NCI-H748 treated with DMSO at 0.1 percent for 48 hours (cell line): ENCODE measurements at places on chromosomes 13 and 19.

DNA sequence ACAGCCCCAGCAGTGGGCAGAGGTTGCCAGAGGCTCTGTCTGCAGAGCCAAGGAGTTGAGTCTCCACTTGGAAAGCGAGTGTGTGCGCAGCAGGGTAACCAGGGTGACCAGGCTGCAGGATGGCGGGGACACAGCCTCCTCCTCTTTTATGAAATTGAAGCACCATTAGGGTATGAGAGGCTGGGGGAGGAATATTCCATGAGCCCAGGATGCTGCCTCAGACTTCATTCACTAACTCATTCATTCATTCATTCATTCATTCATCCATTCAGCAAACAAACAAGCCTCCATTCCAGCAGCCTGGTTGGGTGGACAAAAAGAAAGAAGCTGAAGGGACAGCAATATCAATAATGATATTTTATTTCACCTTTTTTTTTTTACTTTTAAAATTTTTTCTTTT lies 6.6 kb upstream of the LMTK3 start:
- no peak for DNase-seq

DNA sequence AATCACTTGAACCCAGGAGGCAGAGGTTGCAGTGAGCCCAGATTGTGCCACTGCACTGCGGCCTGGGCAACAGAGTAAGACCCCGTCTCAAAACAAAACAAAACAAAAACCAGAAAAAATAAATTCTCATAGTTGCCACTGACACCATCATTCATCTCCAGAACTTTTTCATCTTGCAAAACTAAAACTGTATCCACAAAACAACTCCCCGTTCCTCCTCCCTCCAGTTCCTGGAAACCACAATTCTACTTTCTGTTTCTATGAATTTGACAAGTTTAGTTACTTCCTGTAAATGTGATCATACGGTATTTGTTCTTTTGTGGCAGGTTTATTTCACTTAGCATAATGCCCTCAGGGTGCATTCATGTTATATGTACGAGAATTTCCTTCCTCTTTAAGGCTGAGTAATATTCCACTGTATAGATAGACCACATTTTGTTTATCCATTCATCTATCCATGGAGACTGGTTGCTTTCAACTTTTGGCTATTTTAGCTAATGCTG lies 13.2 kb upstream of the ADGRE5 start:
- no peak for DNase-seq

DNA sequence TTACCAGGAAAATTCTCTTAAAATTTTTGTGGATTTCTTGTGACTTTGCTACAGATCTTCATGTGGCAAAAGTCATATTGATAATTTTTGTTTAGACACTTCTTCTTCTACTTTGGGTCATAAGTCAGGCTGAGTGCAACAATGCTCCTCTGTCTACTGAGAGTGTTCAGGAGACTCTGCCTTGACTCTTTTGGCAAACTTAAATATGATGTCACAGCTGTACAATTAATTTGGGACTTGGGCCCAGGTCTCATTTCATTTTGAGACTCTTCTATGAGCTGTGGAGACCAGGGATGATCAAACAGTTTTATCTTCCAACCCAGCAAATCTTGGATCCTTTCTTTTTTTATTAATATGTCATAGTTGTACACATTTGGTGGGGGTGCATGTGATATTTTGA lies 19.7 kb upstream of the IPO5 start:
- no peak for DNase-seq

GRCh38 chr19:51729781-51730180 lies 6.0 kb upstream of the HAS1 start:
- DNase-seq: no peak

DNA sequence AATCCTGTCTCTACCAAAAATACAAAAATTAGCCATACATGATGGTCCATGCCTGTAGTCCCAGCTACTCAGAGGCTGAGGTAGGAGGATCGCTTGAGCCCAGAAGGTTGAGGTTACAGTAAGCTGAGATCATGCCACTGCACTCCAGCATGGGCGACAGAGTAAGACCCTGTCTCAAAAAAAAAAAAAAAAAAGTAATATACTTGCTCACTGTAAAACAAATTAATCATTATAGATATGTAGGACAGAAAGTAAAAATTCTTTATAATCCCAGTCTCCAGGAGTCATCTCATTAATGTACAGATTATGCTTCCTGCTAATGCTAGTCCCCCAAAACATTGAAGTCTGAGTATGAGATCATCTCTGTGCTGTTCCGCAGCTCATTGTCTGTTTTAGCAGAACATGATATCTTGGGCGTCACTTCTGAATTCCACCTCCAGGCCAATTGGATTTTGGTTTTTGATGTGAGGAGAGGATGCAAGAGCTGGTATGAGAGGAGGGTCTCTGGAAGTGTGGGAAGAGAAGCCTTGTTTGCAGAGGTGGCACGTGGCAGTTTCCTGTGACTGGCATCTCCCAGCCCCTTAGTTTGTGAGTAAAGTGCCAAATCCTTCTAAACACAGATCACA lies 75.4 kb upstream of the NPAS1 start:
- DNase-seq: no peak

DNA sequence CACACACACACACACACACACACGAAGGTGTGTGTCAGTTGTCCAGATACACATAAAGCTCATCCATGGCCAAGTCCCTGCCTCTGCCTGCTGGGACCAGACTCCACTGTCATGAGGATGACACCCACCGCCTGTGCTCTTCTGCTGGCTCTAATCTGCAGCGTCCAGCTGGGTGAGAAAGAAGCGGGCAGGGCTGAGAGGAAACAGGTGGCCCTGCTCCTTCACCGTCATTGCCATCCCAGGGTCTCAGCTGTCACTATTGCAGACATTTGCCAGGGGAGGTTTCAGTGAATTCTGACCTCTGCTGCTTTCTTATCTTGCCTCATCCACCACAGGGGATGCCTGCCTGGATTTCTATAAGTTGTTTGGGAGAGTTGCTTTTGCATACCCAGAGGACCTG lies 31.4 kb downstream of the SCGB2B2 start:
- no peak for DNase-seq
